ENCODE measurements at places on chromosomes 3 and 15.

DNA sequence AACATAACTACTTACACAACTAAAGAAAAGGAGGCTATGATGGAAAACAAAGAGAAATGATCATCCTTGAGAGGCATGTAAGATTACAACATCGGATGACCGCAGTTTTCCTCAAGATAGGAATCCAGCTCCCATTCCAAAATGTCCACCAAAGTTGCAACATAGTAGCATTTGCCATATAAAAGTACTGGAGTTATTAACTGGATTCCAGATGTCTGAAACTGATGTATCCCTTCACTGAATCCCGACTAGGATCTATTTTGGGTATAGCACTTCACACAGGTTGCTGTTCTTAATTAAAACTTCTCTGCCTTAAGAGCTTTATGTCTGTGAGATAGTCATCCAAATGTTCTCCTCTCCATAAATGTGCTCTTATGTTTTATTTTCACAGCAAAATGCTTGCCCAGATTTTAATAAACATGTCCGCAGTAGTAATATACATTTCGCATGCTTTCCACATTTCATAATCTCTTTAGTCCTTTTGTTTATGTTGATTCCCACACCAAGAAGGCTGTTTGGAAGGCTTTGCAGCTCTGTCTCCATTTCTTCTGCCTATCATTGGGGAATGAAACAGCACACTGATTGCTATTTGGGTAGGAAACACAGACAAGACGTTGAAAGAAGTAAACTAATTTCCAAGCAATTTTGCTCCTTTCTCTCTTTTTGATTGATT lies 716.5 kb upstream of the CFAP20DC start:
- DNase-seq, result peak; percentile 59

GRCh38 chr15:66425837-66426236 lies 39.1 kb downstream of the MAP2K1 start:
- no peak for DNase-seq

DNA sequence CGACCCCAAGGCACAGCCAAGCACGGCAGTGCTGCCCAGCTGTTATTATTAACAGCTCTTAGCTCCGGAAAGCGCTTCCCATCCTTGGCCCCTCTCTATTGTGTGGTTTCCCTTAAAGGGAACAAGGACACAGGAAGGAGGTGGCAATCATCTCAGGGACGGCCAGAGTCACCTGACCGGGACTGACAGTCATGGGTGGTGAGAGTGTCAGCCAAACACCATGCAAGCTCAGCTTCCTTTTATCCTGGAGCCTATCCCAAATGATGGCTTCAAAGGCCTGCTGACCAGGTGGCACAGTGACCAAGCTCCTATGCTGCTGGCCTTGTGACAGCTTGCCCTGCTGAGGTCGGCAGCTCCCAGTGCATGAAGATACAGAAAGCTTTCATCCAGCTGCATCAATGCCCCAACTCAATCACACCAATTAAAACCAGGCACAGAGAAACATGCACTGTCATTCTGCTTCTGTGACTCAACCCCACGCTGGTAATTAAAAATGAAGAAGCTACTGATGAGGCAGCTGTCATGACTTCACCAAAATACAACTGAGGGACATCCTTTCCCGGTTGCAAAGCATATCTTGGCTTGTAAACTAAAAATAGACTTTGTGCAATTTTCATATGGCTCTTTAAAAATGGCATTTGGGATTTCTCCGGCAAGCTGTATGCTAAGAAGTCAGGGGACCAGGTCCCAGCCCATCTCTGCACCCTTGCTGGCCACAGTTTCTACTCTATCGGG lies 34.0 kb downstream of the PCSK6 start:
- no peak for DNase-seq

DNA sequence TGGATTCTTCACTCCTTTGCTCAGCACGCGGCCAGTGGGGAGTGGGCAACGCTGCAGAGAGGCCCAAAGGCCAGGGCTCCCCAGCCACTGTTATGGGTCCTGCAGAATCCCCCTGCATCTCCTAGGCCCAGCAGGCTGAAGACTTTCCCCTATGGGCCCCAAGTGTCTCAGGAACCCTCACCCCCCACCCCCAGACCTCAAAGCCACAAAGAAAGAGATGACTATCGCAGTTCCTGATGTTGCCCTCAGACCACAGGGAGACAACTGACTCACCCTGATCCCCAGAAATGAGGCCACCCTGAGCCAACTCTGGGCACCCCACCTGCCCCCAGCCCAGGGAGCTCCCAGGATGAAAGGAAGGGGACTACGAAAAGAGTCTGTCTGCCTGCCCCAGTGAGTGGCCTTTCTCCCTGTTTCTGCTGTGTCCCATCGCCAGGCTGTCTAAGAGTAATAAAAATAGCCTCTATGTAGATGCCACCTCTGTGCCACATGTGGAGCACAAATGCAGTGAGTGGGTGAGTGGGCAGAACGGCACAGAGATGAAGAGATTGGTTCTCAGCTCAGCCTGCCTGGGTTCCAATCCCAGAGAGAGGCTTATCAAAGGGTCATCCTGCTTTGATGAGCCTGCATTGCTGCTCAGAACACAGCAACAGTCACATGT lies 283.0 kb downstream of the UACA start:
- no peak for DNase-seq

DNA sequence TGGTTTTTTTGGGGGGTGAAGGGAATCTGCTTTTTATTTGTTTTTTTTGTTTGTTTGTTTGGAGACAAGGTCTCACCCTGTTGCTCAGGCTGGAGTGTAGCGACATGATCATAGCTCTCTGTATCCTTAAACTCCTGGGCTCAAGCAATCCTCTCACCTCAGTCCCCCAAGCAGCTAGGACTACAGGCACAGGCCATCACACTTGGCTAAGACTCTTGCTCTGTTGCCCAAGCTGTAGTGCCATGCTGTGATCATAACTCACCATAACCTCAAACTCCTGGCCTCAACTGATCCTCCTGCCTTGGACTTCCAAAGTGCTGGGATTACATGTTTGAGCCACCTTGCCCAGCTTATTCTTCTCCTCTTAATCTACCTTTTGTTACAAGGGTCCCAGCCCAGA lies 31.8 kb downstream of the GPR176 start:
- DNase-seq, result no peak

DNA sequence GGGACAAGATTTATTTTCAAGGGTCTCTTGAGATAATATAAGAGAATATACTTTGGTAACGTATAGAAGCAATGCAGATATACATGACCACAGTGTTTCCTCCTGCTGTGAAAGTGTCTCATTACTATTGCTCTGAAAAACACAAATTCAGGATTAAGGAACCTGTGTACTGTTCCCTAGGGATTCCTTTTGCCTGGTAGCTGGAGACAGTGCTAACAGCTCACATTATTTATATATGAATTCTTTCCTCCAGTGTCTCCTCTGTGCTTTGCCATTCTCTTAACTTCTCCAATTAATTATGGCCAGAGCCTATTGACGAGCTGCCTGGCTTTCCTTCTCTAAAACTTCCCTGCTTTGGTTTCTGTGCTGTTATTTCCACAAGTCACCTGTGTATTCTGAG lies 235.4 kb downstream of the OTOL1 start:
- no peak for DNase-seq

DNA sequence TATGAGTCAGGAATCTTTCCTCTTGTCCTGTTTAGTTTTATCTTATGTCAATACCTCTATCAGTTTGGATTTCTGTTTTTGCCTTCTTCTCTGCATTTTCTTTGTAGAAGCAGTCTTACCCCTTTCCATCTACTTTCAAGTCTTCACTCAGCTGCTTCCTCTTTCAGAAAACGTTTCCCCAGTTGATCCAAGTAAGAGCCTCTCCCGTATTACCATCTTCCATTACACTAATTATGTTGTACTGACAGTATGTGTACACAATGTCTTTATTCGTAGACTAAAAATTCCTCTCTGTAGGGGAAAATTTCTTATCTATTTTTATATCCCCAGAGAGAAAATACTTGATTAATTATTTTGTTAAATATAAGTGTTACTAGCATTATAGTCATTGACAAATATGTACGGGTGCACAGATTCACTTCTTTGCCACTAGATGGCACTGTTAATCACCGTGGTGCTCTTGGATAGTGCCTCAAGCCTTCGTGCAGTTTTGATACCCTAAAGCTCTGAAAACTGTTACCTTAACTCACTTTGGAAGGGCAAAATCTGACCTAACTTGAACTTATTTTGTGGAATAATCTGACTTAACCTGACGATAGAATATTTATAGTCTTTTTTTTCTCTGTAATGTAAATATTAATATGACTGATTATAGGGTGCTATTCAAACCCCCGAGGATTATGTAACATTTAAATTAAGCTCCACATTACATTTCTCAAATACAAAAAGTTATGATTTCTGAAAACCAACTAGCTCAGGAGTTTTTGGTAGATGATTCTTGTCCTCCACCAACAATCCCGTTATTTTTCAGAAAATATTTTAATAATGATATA lies 74.2 kb upstream of the POU1F1 start:
- no peak for DNase-seq

GRCh38 chr3:148158210-148158609 lies 539.5 kb upstream of the AGTR1 start:
- DNase-seq, result no peak

- DNase-seq, result no peak
These were observed 69.5 kb upstream of the MBNL1 start for GRCh38 chr3:152199102-152199840.

- peak; percentile 44 for DNase-seq
These were observed 4.4 kb upstream of the IQSEC1 start for GRCh38 chr3:13077431-13078162.

DNA sequence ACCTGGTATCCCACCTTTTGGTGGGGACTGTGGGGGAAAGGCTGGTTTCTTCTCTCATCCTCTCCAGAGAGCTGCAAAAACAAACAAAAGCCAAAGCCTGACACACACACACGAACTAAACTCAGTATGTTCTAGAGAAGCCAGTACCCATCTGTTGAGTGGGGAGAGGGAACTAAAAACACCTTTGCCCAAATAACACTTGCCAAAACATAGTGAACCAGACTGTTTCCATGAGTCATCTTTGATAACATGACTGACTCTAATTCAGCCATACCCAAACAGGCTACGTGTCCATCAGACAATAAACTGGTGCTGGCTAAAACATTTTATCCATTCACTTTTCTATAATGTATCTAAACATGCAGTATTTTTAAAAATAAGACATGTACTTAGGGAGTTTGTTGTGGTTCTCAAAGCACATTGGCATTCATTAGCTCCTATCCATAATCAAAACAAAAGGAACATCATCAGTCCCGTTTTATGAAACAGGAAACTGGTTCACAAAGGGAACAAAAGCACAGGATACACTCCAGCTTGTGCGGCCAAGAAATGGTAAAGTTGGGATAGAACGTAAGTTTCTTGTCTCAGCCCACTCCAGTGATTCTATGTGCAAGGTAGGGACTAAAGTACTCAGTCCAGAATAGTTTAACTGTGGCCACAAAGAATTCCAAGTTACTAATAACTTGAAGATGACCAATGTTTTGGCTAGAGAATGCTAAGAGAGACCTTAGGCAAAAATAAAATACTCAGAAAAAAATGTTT lies 16.1 kb downstream of the LYSMD2 start:
- DNase-seq, result no peak

GRCh38 chr3:134568790-134569189 lies 82.0 kb downstream of the KY start:
- no peak for DNase-seq

GRCh38 chr15:76345880-76346668 lies 9.5 kb downstream of the ISL2 start:
- DNase-seq, result no peak

DNA sequence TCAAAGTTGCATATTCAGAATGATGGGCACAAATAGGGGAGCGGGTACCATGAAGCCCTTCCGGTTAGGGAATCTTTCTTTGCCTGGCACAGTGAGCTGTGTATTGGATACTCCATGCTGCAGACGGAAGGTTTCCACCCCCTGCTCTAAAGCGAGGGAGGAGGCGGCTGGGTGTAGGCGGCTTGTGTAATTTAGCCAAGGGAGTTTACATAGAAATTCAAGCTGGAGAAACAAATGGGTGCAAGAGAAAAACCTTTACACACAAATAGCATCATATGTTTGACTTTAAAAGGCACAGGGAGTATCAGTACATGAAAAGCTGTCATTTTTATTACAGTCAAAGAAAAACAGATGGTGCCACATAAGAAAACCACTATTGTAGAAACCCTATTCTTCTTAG lies 59.3 kb upstream of the ADCY5 start:
- no peak for DNase-seq

DNA sequence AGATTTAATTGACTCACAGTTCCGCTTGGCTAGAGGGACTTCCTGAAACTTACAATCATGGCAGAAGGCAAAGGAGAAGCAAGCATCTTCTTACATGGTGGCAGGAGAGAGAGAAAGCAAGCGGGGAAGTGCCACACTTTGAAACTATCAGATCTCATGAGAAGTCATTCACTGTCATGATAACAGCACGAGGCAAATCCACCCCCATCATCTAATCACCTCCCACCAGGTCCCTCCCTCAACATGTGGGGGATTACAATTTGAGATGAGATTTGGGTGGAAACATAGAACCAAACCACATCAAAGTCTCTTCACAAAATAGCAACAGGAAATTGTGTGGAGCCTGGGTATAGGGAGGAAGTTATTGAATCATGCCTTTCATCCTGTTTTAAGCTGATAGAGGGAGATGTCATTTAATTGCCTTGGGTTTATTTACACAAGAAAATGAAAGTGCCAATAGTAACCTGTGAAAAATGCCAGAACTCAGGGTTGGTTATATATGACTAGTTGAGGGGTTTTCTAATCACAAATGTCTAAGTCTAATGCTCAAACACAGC lies 624.8 kb upstream of the LMCD1 start:
- DNase-seq, result no peak

DNA sequence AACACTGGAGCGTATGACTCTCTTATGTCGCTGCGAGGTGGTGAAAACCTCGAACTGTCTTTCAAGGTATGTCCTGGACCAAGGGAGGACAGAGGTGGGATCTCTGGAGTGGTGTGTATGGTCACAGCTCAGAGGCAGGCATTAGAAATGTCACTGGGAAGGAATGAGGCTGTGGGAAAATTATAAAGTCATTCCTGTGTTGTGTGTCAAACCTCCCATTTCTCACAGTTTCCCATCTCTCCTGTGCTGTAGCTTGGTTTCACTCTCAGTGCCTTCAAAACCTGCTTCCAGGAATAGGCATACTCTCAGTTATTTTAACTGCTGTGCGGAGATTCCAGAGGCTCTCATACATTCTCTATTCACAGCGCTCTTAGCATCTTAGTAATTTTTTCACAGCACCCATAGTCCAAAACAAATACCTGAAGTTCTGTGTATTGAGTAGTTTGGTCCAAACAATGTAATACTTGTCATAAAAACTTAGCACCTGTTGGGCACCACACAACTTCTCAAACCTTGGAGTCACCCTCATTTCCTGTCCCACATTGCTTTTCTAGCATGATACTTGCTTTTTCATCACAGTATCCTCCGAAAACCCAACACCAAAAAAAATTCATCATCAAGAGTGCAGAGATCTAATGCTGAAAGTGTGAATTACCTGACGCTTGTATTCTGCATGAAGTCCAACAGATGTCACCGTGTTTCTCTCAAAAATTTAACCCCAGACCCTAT lies 36.9 kb downstream of the GALNT15 start:
- DNase-seq, result no peak

All from lower leg skin (tissue), 4 donors.